Iris pigment epithelial cell (primary cell): ENCODE measurements at places on chromosomes 12 and 14.

GRCh38 chr12:21613931-21614330 is 9.3 kb upstream of the GYS2 start:
- peak; percentile 20 for DNase-seq

DNA sequence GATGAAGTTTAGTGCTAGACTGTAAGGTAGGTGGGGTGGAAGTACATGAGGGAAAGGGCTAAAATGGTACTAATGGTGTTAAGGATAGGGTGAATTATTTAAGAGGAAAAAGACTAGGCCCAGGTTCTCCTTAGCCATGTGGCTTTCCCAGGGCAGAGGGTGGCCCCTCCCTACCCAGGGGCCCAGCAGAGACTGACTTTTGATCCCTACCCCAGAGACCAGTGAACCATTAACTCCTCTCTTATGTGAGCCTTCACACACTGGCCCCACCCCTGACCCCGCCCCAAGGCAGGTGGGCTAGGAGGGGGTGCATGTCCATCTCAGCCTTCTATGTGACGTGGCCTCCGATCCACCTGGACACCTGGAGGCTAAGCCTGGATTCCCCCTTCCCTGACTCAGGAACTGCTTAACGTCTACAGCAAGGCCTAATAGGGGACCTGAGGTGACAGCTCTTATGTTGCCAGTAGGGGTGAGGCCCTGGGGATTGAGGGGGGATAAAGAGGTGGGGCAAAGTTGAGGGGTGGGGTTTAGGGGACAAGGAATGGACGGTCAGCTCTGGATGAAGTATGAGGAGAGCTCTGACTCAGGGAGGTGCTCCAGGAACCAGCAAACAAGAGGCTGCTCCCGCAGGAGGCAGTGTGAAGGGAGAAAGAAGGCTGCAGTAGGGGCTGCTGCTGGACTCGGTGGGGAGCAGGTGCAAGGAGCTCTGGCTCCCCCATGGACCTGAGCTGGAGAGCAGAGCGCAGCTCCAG is 757 bp downstream of the SLC39A5 start:
- DNase-seq = no peak

GRCh38 chr12:46472893-46473633 is 100.5 kb upstream of the SLC38A2 start:
- peak; percentile 71 for DNase-seq

GRCh38 chr14:97710726-97711125 is 913.5 kb downstream of the VRK1 start:
- no peak for DNase-seq

- peak; percentile 49 for DNase-seq
Observed at GRCh38 chr12:120668868-120669840, 17.8 kb upstream of the MLEC start.

- no peak for DNase-seq
Observed at GRCh38 chr12:46983393-46983793, 96.0 kb upstream of the PCED1B start.

DNA sequence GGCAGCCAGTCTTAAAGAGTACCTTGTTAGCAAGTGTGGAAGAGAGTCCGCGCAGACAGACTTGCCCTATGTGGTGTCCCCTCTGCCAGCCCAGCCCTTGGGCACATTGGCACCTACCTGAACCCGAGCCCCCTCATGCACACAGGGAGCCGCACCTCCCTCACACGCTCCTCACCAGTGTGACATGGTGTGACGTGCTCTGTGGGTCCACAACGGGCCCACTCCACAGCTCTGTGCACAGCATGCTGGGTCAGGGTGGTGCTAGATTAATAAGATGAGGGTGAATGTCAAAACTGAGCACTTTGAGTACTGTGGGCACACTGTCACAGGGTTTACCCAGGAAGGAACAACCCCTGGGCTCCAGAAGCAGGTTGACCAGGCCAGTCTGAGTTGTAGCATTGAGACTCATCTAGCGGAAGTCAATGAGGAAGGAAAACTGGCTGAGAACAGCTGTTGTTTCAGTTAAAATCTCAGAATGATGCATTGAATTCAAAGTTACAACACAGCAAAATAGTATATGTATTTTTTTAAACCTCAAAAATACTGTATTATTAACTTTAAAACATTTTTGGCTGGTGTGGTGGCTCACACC is 53.4 kb upstream of the AMN start:
- DNase-seq = no peak

DNA sequence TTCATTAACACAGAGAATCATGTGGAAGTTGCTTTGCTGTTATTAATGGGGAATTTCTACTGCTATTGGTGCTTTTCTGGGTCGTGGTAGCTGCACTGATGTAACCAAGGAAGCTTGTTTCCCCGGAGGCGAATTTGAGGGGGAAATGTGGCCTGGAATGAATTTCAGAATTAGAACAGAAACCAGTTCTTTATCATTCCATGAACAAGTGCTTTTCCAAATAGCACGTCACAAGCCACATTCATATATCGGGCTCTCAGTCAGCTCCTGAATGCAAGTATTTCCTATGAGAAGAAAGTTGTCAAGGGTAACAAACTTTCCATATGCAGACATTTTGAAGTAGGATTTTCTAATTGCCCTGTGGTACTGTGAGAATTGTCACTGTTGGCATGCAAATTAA is 1353.2 kb downstream of the AACS start:
- DNase-seq = no peak

DNA sequence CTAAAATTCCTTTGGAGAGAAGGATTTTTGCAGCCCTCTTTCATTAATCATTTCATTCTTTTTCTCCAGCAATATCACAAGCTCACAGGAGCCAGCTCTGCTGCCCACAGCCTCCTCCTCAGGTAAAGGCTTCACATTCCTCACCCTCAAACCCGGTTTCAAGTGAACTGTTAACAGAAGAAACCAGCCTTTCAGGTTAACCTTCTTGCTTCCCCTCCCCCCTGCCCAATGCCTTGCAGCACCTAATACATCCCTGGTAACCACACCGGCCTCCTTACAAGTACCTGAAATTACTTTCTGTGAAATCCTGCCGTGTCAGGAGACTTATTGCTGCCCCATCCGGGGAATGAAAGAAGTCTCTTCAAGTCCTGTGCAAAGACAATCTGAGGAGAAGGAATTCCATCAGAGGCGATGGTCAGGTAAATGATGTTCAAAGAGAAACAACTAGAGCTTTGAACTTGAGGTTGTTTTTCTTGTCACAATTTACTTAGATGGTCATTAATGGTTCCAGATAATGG is 111.2 kb downstream of the MYRFL start:
- no peak for DNase-seq

GRCh38 chr14:70663707-70664179 is 22.0 kb downstream of the TTC9 start:
- DNase-seq = peak; percentile 28

GRCh38 chr14:69614592-69614991 is 3.2 kb downstream of the SUSD6 start:
- DNase-seq = no peak

DNA sequence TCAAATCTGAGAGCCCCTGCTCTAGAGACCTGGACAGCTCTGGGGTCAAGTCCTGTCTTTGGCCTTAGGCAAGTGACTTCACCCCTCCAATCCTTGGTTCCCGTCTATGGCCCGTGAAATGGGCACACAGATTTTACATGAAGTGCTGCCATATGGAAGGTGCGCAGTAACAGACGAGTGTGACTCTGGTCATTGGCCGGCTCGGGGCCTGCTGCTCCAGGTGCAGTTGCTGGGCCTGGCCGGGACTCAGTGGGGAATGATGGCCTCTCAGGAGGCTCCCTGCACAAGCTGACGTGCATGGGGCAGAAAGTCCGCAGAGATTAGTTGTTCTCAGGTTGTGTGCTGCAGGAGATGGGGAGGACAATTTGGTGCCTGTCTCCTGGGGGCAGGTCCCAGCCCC is 14.0 kb upstream of the TESC start:
- no peak for DNase-seq

GRCh38 chr12:30694412-30695198 is 1.1 kb downstream of the IPO8 start:
- peak; percentile 54 for DNase-seq

DNA sequence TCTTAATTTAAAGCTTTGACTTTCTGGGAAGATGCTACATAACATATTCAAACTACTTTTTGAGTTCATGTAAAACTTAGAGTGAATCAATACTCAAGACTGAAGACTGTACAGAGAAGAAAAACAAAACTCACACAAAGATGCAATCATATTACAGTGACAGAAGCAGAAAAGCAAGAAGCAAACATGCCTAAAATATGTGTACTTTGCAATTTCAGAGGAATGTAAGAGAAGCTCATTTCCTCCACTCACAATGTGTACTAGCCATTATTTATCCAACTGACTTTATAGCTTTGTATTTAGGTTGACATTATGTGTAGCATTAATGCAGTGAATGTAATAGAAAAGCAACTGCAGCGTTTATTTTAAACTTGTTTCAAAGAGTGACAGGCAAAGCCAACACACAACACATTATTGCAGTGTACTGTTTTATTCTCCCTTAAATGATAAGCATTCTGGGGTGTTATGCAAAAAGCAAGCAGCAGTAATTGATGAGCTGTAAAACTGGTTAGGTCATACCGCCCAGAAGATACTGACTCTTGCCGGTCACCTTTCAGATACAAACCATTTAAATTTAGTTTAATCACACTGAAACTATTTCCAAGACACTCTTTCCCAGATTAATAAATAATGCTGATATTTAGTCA is 88.2 kb upstream of the PAWR start:
- DNase-seq = peak; percentile 21

GRCh38 chr12:53287741-53288216 is 7.6 kb upstream of the PFDN5 start:
- peak; percentile 51 for DNase-seq

GRCh38 chr12:90331821-90332220 is 623.2 kb downstream of the CCER1 start:
- no peak for DNase-seq

GRCh38 chr12:32822344-32822743 is 66.6 kb upstream of the YARS2 start:
- DNase-seq = no peak

GRCh38 chr12:90401185-90401584 is 553.8 kb downstream of the CCER1 start:
- DNase-seq = no peak

DNA sequence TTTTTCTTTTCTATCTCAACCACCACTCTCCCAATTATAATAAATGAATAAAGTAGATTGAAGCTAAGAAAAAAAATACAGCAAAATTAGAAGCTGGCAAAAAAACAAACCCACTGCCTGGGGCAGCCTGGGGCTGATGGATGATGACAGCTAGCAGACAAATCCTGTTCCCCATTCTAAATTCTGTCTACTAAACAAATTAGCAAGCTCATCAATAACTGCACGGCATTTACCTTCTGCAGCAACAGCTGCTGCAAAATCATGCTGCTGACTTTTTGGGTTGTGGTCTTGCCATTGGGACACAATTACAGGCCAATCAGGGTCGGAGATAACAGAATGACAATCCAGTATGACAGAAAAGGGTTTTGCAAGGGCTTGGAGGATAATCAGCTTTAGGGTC is 443.6 kb upstream of the SOX5 start:
- no peak for DNase-seq

GRCh38 chr12:59977779-59978178 is 381.9 kb downstream of the SLC16A7 start:
- DNase-seq = peak; percentile 48

DNA sequence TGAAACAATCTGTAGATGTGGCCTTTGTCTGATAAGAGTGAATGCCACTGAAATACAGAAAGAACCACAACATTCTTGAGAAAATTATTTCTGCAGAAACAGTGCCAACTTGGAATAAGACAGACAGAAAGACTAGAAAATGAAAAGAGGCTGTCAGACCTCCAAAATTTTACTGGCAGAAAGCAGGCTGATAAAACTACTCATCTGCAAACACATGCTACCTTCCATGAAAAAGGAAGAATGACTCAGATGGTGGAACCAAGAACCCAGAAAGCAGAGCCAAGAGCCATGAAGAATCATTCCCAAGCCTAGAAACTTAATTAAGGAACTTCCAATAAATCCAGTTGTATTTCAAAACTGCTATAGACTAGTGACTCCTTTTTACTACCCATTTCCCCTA is 31.9 kb upstream of the OSBPL8 start:
- DNase-seq = peak; percentile 61

GRCh38 chr12:119444462-119445044 is 110.0 kb downstream of the CCDC60 start:
- peak; percentile 29 for DNase-seq

DNA sequence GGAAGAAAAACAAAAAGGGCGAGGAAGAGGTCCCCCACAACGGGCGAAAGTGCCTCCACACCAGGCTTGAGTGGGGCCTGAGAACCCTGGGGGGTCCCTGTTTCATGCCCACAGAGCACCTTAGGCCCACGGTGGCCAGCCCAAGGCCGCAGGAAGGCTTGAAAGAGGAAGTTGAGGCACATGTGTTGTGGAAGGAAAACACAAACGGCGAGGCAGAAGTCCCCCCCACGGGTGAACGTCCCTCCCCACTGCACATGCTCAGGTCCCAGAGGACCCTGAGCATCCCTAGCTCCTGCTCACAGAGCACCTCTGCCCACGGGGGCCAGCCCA is 371.5 kb downstream of the ALG10 start:
- no peak for DNase-seq

DNA sequence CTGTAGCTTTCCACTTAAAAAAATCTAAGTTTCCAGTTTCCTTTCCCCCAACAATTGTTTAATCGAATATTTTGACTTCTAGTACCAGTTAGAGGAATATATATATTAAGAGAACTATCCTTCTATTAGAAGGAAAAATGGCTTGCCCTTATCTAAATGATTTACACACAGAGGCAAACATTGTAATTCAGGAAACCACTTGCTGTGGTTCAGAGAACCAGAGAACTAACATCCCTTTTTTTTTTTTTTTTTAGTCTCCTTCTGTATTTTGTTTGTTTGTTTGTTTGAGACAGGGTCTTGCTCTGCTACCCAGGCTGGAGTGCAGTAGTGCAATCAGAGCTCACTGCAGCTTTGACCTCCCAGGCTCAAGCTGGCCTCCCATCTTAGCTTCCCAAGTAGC is 746.6 kb downstream of the VRK1 start:
- no peak for DNase-seq

- no peak for DNase-seq
Observed at GRCh38 chr12:43636725-43637463, 84.9 kb upstream of the ADAMTS20 start.

DNA sequence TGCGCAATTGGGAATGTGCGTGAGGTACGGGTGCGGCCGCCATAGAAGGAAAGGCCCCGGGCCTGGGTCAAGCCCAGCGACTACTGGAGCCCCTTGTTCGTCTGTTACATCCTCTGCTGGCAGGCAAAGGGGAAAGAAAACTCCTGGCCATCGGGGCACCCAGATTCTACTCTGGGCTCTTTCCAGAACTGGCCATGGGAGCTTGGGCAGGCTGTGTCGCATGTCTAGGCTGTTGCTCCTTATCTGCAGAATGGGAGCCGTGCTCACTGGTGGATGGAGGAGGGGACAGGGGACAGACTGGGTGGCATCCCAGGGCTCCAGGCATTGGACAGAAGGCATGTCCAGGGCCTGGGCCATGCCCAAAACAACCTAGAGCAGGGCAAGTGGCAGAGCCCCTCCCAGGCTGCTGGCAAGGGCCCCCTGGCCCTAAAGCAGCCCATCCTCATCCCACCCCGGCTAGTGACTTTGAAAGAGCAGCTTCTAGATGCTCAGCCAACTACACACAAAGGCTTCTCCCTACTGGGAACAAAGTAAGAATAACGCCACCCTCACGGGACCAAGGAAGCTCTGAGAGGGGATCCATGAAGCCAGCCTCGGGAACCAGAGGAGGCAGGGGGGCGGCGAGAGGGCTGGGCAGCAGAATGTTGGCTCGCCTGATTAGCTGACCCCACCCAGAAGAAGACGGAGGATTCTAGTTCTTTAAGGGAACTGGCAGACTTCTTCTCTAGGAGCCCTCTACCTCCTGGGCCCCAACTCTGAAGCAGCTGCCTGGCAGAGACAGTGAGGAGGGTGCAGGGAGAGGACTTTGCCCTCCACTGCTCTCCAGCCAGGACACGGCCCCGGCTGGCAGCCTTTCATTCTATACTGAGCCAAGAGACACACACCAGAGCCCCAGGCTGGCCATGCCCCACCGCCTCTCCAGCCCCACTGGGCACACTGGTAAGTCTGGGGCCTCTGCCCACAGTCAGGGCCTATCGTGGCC is 96.8 kb downstream of the SINHCAF start:
- no peak for DNase-seq
